T47D (cell line): ENCODE measurements at places on chromosomes 1 and 21.

GRCh38 chr1:184665360-184665759 is 89.3 kb downstream of the EDEM3 start:
- no peak for DNase-seq

DNA sequence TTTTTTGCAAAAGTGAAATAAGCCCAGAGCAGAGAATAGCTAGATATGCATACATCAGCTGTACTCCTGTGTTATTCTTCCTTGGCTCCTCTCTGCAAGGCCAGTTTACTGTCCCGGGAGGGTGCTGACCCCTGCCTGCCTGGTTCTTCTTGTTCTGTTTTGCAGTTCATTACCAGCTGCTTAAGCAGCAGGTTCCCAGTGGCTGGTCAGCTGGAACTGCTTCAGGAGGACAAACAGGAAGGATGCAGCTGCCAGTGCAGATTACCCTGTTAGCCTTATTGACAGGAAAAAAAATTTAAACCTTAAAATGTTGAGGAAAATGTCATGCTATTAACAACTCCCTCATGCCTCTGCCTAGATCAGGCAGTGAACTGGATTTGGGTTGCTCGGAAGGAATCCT is 16.0 kb upstream of the LRIG2 start:
- DNase-seq = peak; percentile 61

DNA sequence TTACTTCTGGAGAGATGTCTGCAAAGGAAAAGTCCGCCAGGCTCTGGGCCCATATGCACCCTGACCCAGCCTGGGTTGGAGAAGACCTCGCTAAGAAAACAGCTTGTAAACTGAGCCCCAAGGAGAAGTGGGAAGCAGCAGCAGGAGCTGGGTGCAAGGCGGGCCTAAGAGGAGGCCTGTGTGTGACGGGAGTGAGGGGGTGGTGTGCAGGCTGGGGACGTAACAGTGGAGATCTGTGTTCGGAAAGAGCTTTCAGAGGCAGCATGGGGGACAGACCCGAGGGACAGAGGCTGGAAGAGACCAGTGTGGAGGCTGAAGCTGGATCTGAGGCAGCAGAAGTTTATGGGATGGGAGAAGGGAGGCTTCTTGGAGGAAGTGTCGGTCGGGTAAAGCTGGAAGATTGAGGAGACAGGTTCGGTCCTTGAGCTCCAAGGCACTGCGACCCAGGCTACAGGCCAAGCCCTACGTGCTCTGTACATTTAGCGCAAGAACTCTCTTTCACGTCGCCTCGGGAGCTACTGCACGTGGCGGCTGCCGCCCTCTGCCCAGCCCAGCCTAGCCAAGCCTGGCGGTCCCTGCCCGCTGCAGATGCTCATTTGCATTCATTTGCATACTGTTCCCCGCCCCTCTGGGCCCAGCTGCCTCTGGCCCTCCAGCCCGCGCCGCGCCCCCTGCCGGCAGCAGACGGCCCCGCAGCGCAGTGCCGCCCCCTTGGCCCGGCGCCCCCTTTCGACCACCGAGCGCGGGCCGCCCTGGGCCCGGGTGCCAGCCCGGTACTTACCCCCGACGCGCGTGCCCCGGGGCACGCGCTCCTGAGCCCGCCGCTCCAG is 6.3 kb downstream of the HPCA start:
- peak; percentile 29 for DNase-seq

GRCh38 chr1:184324972-184325371 is 61.9 kb upstream of the C1orf21 start:
- DNase-seq = no peak

GRCh38 chr1:201169203-201169602 is 14.9 kb upstream of the TMEM9 start:
- no peak for DNase-seq
